ENCODE measurements at places on chromosomes 3 and 15.
A peak's percentile ranks its signal among the peaks of the same experiment; 100 is the strongest.

GRCh38 chr3:171383206-171384018, 76.8 kb downstream of the TNIK start:
- no peak for DNase-seq

DNA sequence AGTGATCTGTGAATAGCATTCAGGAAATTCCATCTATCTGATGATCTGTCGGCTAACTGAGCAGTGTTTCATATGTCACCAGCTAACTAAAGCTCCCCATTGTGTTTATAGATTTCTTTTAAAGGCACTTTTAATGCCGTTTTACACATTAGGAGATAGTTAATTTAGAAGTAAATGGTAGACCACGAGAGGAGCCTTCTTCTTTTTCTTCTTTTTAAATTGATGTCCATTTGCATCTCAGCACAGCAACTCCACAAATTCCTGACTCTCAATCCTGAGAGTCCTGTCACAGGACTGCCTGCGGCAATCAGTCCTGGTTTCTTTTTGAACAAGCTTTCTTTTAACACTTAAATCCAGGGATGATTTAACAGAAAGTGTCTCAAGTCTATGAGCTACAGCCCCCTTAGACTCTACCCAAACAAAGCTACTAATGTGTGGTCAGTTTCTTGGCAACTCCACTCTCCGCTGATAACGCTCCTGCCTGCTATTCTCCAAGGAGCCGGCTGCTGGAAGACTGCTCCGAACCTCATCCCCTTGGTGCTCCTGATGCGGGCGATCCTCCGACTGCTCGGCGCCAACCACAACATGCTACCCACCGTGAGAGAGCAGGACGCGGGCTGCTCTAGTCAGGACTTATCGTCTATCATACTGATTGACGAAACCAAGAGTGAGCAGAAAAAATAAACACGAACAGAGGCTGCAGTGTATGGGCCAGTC, 421.4 kb downstream of the MECOM start:
- DNase-seq, result no peak

DNA sequence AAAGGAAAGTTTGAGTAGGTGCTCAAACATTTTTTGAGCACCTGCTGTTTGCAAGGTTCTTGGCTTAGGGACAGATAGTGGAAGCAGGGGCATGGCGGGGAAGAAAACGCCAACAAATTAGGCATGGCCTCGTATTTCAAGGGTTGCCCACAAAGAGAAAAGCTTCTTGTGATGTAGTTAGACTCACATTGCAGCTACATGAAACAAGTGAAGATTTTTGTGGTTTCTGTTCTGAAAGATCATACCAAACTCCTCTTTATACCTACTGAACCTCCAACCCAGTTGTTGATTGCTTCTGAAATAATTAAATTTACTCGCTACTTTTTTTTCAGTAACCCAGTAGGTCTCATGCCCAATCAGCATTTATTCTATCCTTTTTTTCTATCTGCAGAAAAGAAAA, 23.5 kb upstream of the RARB start:
- no peak for DNase-seq

- no peak for DNase-seq
These were observed 273.6 kb downstream of the ZBBX start for GRCh38 chr3:167106456-167106855.

GRCh38 chr3:193897288-193897687, 238.7 kb upstream of the HES1 start:
- no peak for DNase-seq

GRCh38 chr15:66886686-66887273, 178.6 kb upstream of the SMAD3 start:
- DNase-seq, result no peak

DNA sequence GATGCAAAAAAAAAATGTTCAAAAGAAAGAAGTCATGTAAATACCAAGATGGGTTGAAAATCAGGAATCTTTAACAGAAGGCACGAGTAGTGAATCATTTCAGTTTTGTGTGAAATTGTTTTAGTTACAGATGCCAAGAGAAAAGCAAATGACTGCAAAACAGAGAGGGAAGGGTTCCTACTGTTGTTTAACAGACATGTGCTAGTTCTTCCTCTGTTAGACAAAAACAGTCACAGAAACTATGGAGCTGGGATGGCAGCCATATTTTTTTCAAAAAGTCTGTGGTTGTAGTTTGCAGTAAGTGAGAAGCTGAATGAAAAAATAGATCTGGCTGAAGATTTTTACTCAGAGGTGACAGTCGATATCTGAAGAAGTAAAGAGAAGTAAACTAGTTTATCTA, 511.9 kb downstream of the ZIC1 start:
- no peak for DNase-seq

- DNase-seq, result no peak
These were observed 27.6 kb upstream of the UBP1 start for GRCh38 chr3:33467786-33468185.

DNA sequence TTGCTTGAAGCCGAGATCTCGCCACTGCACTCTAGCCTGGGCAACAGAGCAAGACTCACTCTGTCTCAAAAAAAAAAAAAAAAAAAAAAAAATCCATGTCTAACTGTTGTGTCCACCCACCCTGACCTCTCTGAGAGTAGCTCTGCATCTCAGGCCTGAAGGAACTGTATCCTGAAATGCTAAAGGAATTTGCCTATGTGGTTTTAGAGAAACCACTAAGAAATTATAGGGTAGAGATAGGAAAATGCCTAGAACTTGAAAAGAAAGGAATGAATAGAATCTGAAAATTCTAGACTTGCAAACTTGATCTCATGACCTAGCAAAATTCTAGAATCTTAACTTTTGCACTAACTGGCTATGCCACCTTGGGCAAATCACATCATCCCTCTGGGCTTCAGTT, 217.5 kb upstream of the ROPN1 start:
- no peak for DNase-seq

GRCh38 chr3:36416599-36416998, 36.3 kb downstream of the STAC start:
- DNase-seq, result no peak

- DNase-seq, result no peak
These were observed 262.3 kb upstream of the LYSMD4 start for GRCh38 chr15:99995543-99995942.

GRCh38 chr15:41695750-41696436, 35.7 kb downstream of the MGA start:
- DNase-seq, result peak; percentile 39

- DNase-seq, result no peak
These were observed 333.0 kb downstream of the LPP start for GRCh38 chr3:188486952-188487351.

DNA sequence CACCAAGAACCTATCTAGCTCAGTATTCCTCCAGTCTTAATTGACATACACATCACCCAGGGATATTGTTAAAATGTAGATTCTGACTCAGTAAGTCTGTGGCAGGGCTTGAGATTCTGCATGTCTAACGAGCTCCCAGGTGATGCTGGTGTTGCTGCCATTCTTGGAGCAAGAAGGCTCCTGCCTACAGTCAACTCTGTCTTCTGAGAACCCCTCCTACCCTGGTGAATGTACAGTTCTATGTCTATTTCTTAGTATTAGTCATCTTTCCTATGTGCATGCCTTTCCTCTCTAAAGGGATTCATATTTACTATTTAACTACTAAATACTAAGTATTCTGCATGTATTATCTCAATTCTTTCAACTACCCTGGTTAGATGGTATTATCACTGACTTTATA, 268.7 kb downstream of the EDEM1 start:
- DNase-seq, result no peak

- no peak for DNase-seq
These were observed 50.1 kb downstream of the GPR176 start for GRCh38 chr15:39869858-39870515.

GRCh38 chr3:182957676-182958266, 22.6 kb downstream of the DCUN1D1 start:
- no peak for DNase-seq

DNA sequence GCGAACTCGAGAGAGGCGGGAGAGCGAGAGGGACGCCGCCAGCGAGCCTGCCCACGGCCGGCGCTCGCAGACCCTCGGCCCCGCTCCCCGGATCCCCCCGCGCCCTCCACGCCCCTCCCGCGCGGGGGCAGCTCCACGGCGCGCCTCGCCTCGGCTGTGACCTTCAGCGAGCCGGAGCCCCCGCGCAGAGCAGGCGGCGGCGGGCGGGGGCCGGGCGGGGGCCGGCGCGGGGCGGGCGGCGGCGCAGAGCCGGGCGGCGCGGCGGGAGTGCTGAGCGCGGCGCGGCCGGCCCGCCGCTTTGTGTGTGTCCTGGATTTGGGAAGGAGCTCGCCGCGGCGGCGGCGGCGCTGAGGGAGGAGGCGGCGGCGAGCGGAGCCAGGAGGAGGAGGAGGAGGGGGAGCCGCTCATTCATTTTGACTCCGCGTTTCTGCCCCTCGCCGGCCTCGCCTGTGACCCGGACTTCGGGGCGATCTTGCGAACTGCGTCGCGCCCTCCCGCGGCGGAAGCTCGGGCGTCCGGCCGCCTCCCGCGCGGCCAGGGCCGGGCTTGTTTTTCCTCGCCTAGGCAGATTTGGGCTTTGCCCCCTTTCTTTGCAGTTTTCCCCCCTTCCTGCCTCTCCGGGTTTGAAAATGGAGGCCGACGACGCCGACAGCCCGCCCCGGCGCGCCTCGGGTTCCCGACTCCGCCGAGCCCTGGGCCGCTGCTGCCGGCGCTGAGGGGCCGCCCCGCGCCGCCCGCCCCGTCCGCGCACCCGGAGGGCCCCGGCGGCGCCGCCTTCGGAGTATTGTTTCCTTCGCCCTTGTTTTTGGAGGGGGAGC, 524 bp downstream of the IGF1R start:
- DNase-seq, result no peak

GRCh38 chr3:107238787-107239186, 138.5 kb upstream of the CCDC54 start:
- no peak for DNase-seq

- no peak for DNase-seq
These were observed 20.6 kb downstream of the EEFSEC start for GRCh38 chr3:128173849-128174248.

DNA sequence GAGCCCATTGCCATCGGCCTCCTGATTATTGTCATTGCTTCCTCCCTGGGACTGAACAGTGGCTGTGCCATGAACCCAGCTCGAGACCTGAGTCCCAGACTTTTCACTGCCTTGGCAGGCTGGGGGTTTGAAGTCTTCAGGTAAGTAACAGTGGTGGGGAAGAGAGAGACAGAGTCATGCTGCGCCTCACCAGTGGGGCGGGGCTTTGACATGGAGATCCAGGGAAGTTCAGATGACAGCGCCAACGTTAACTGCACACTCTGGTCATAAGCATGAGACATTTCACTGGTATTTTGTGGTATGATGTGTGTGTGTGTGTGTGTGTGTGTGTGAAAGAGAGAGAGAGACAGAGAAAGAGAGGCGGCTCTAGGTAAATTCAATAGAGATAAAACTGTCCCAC, 41.0 kb downstream of the AQP9 start:
- DNase-seq, result no peak

DNA sequence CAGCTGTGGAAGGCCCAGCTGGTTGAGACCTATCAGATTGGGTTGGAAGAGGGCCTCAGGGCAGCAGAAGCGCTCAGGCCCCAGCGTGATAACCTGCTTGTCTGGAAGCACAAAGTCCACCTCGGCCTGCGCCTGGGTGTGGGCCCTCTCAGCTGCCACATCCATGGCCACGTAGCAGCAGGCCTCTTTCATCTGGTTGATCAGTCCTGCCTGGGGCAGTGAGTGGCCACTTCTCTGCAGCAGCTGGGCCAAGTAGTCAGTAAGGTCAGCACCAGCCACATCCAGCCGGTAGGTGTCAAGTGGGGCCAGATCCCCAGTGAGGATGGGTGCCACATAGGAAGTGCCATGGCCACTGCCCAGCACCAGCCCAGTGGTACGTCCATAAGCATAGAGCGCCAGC, 3.9 kb upstream of the CAMKV start:
- DNase-seq, result no peak

DNA sequence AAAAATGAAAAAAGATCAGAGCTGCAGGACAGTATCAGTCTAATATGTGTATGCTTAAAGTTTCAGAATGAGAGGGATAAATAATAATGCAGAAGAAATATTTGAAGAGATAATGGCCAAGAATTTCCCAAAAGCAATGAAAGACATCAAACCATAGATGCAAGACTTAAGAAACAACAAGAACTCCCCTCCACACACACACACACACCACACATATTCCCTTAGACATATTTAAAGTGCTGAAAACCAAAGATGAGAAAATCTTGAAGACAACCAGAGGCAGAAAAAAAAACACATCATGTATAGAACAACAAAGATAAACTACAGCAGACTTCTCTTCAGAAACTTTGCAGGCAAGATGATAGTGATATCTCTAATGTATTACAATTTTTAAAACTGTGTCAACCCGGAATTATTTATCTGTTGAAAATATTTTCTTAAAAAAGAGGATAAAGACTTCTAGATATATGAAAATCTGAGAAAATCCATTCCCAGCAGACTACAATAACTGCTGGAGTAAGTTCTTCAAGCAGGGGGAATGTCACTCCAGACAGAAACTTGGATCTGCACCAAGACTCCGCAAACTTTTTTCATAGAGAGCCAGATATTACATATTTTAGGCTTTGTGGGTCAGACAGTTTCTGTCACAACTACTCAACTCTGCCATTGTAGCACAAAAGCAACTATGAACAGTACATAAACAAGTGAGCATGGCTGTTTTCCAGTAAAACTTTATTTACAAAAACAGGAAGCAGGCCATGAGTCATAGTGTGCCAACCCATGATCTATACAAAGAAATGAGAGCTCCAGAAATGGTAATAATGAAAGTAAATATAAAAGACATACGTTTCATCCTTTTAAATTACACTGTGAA, 223.4 kb upstream of the CGNL1 start:
- DNase-seq, result no peak

GRCh38 chr3:12467746-12468145, 16.5 kb upstream of the TSEN2 start:
- no peak for DNase-seq

GRCh38 chr3:130621824-130622223, 104.8 kb downstream of the COL6A6 start:
- no peak for DNase-seq

- no peak for DNase-seq
These were observed 97.7 kb downstream of the CNTN6 start for GRCh38 chr3:1190569-1190968.

GRCh38 chr3:193947596-193947995, 188.4 kb upstream of the HES1 start:
- no peak for DNase-seq

DNA sequence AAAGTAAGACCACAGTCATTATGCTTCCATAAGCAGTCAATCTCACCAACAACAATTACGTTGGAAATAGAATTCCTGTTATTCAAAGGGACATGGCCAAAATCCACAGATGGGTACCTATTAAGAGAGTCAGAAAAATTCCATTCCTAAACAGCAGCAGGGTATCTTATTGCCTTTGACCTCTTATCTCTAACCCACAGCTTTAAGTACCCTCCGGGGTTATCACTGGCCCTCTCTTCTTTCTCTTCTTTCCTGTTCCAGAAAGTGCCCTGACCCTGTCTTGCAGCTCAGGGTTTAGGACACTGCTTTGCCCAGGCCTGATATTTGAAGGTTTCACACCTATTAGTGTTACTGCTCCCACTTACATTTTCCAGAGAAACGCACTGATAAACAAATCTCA, 428.7 kb downstream of the TBC1D5 start:
- DNase-seq, result no peak

DNA sequence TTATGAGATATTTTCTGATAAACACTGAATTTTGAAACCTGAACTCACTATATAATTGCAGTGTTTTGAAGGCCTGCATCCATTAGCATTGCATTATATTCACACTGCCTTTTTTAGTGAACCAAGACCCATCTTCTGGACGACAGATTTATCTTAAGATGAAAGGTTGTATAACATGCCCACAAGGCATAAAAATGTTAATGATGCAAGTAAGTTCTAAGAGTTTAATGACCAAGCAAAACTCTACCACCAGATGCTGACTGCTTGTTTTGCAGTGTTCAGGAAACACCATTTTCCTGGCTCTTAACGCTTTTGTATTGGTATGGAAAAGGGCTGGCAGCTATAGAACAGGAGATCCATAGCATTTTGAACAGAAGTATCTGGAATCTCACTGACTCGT, 46.1 kb downstream of the USP50 start:
- DNase-seq, result no peak
